ENCODE measurements at places on chromosomes 7 and 10.
A peak's percentile ranks its signal among the peaks of the same experiment; 100 is the strongest.

DNA sequence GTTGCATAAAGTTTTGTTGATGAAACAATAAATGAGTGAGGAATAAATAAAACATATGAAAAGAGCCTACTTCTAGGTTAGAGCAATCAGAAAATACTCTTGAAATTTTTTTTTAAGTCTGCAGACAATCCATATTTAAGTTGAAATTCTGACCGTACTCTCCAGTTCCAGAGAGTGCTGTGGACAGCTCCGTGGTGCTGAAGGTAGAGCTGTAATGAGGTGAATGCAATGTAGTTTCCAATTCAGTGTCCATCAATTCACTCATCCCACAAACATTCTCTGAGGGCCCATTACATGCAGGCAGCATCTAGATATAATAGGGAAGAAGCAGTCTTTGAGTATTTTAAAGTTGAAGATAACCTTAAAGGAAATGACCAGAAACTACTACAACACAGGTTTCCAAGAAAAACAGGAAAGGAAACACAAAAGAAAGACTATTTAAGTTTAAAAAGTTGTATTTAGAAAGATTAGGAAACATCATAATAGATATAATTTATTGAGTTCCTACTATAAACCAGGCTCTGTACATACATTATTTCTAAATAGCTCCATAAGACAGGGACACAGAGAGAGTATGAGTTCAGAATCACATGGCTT lies 44.0 kb upstream of the CRTAC1 start:
- DNase-seq, result no peak

- no peak for DNase-seq
Observed at GRCh38 chr7:69878591-69878990, 280.3 kb downstream of the AUTS2 start.

GRCh38 chr10:97553575-97554031 lies 19.0 kb upstream of the ANKRD2 start:
- peak; percentile 36 for DNase-seq

DNA sequence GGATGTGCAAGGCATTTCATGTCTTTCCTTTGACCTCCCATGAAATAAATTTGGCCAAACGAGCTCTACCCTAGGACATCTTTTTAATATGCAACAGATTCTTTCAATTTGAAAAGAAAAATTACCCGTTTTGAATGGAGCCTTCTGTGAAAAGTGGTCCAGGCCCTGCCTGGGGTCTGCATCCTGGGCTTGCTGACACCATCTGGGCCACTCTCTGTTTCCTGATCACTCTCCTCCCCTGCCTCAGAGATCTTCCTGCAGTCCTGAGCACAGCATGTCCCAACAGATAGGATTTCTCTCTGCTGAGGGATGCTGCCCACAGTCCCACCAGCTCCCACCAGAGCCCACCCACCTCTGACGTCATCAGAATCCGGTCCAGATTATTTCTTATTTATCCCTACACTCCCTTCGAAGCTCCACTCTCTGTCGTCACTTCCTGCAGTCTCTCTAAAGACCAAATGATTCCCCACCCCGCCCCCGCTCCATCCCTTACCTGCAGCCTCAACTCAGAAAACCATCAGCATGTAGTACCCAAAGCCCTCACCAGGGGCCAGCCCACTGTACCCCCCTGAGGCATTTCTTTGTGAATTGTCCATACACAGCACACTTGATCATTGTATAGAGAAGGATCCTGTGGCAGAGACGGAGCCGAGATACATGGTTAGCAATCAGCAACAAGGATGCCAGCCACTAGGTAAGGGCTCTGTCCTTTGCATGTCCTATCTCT lies 192.1 kb upstream of the MGMT start:
- DNase-seq, result no peak

GRCh38 chr10:117412469-117413010 lies 37.3 kb upstream of the PDZD8 start:
- DNase-seq, result no peak

- no peak for DNase-seq
Observed at GRCh38 chr10:48926764-48927540, 12.7 kb downstream of the LRRC18 start.

- DNase-seq, result no peak
Observed at GRCh38 chr10:716821-717220, 27.4 kb upstream of the DIP2C start.

- DNase-seq, result peak; percentile 32
Observed at GRCh38 chr10:4947635-4948596, 15.3 kb upstream of the AKR1C1 start.

DNA sequence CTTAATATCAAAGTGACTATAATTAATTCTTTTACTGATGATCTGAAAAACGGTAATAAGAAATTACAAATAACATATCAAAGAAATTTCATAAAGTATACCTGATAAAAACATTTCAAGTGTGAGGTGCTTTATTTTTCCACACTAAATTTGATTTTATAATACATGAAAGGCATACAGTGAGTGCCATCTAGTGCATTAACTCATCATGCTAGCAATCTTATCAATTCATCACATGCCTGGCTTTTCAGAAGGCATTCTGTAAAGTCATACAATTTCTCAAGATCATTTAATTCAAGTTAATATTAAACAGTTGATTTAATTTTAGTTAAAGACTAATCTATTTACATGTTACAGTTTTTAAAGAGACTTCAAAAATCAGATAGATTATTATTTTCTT lies 1020.9 kb downstream of the GATA3 start:
- no peak for DNase-seq

- DNase-seq, result no peak
Observed at GRCh38 chr10:123327450-123327849, 173.2 kb downstream of the BUB3 start.

DNA sequence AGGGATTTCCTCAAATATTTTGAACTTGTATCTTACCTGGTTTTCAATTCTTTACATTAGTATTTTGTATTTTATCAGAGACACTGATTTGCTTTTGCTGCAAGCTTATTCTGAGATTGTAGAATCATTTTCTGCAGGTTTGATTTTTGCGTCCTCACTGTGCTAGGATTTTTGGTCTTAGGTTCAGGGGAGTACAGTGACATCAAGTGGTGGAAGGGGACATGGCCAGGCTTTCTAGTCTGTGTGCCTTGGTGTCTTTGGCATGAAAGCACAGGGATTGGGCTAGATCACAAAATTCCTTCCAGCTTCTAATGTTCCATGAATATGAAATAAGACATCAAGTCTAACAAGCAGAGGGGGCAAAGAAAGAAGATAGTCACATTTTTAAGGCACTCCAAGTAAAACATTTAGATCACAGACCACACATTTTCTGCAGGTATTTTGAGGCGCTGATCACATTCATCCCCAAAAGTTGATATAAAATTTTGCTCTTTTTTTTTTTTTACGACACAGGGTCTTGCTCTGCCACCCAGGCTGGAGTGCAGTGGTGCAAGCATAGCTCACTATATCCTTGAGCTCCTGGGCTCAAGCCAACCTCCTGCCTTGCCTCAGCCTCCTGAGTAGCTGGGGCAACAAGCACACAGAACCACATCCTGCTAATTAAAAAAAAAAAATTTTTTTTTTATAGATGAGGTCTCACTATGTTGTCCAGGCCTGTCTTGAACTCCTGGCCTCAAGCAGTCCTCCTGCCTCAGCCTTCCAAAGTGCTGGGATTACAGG lies 124.4 kb downstream of the PON1 start:
- DNase-seq, result peak; percentile 40

DNA sequence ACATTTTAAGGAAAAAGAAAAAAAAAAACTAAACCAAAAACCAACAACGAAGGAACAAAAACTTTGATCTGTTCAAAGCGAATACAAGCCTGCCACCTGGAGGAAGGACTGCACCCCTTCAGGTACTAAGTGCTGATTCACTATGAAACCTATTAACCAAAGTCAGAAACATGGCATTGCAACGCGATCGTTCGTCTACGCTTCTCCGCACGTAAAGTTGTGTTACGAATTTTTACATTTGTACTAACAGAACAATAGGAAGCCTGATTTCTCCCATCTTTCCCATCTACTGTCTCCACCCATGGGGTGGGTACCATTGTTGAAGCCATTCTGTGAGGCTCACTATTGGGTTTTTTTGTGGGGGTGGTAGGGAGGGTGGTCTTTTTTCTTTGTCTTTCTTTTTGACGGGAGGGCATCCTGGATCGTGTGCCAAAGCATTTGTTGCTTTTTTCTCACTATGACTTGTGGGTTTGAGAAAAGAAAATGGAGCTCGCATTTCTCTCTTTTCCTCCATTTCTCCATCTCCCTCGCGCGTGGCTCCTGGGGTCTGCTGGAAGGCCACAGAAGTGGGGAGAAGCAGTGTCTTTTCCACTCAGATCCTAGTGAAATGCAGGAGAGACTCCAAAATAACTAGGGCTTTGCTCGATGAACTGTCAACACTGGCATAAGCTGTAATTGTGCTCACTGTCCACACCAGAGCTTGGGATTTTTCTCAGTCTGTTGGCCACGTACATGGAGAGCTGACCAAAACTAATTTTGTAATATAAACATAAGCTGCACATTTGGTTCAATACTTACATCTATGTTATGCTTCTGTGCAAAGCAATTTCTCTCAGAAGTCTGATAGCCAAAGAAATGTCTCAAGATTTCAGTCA lies 100.9 kb upstream of the YAE1 start:
- DNase-seq, result peak; percentile 46

DNA sequence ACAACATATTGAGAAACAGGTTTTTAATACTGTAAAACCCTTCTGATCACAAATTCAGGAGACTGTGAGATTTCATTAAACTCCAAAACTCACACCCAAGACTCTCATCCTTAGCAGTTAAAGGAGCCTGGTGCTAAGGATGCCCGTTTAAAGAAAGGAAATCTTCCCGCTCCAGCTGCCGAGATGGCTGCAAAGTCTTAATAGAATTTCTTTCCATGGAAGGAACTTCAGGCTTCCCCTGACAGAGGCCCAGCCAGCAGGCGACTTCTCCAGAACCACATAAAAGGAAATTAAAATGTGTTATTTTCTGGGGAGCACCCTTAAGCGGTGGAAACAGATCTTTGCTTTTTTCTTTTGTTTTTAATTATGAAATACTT lies 104.7 kb upstream of the CHST15 start:
- no peak for DNase-seq

DNA sequence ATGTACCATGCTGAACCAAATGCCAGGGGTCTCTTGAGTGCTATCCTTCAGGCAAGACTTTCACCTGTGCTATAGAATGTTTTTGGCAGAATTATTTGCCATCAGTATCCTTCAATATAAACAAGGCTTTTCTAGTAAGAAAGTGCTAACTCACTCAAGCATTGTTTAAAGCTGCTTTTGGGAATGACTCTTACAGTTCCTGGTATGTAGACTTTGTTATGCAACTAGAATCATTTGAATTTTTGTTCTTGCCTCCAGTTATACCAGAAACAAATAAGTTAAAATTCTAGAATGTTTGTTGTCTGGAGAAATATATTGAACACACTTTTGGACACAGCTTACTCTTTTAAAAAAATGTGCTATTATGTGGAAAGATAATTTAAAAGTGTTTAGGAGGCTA lies 39.5 kb upstream of the RTKN2 start:
- no peak for DNase-seq

- DNase-seq, result no peak
Observed at GRCh38 chr10:127372361-127372760, 176.0 kb upstream of the INSYN2A start.

DNA sequence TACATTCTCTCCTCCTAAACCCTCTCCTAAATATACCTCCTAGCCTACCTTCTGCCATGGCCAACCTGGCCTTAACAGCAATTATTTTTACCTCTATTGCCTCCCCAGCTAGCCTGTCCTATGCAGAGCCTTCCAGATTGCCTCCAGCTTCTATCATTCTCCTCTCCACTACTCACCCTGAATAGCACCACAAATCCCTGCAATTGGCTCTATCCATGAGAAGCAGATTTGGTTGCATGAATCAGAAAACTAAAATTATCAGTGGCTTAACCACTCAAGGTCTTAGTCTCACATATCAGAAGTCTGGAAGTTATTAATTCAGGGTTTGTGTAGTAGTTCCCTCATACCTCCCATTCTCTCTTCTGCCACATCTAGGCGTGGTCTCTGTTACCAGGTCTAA lies 120.3 kb upstream of the CACUL1 start:
- no peak for DNase-seq

- DNase-seq, result peak; percentile 51
Observed at GRCh38 chr7:22372863-22373262, 15.9 kb upstream of the RAPGEF5 start.

GRCh38 chr10:98405422-98405821 lies 9.6 kb downstream of the PYROXD2 start:
- DNase-seq, result no peak
